ENCODE measurements at places on chromosomes 4 and X. TPM values are rescaled to one million over a fixed set of nuclear protein-coding genes. Genes with fewer than 3 reads are reported as not detected.

Gene XKRX
- total RNA-seq: not detected

Gene C4orf50
- not detected for total RNA-seq

Gene BST1
- 10.8 TPM for total RNA-seq

Gene C4orf46
- total RNA-seq: 20.6 TPM

Gene OCIAD1
- 112 TPM for total RNA-seq

Gene FDCSP
- 183 TPM for total RNA-seq

Gene STATH
- total RNA-seq: not detected

Gene CTAG2
- not detected for total RNA-seq

Gene PASD1
- total RNA-seq: not detected

Gene CNOT6L
- 21.4 TPM for total RNA-seq

Gene RBM47
- 16.3 TPM for total RNA-seq

Gene TAB3
- total RNA-seq: 14.7 TPM

Gene DCAF12L2
- total RNA-seq: not detected

Gene PUDP
- 9.7 TPM for total RNA-seq

Gene ZIC3
- not detected for total RNA-seq

Gene CXCL3
- 23.7 TPM for total RNA-seq

Gene MAGEB1
- total RNA-seq: not detected

Gene IQCM
- total RNA-seq: not detected

Gene USP51
- 8.0 TPM for total RNA-seq

Gene LSM6
- total RNA-seq: 9.6 TPM

Gene UGT2B7
- total RNA-seq: 0.31 TPM

Gene IL13RA2
- total RNA-seq: 0.73 TPM

Gene XAGE3
- not detected for total RNA-seq

Gene RTL5
- total RNA-seq: 0.69 TPM

Gene ANXA3
- total RNA-seq: 6.9 TPM

Gene IGSF1
- total RNA-seq: not detected

Gene TLR10
- under 0.01 TPM for total RNA-seq

Gene HDAC8
- total RNA-seq: 33.5 TPM

Gene GPR34
- total RNA-seq: not detected

Gene VCX3A
- not detected for total RNA-seq

All from melanocyte of skin (primary cell).